Bronchial epithelial cell (primary cell): ENCODE measurements at places on chromosomes 13 and 19. TPM values are rescaled to one million over a fixed set of nuclear protein-coding genes. Genes with fewer than 3 reads are reported as not detected.
A peak's percentile ranks its signal among the peaks of the same experiment; 100 is the strongest.

The NLRP7 gene
- total RNA-seq: 0.13 TPM in 1 of 2 replicates, not detected in the other

The LILRA1 gene
- total RNA-seq: not detected in 2 replicates

- no peak for DNase-seq
Observed at GRCh38 chr13:112077729-112078128, 10.8 kb downstream of the SOX1 start.

DNA sequence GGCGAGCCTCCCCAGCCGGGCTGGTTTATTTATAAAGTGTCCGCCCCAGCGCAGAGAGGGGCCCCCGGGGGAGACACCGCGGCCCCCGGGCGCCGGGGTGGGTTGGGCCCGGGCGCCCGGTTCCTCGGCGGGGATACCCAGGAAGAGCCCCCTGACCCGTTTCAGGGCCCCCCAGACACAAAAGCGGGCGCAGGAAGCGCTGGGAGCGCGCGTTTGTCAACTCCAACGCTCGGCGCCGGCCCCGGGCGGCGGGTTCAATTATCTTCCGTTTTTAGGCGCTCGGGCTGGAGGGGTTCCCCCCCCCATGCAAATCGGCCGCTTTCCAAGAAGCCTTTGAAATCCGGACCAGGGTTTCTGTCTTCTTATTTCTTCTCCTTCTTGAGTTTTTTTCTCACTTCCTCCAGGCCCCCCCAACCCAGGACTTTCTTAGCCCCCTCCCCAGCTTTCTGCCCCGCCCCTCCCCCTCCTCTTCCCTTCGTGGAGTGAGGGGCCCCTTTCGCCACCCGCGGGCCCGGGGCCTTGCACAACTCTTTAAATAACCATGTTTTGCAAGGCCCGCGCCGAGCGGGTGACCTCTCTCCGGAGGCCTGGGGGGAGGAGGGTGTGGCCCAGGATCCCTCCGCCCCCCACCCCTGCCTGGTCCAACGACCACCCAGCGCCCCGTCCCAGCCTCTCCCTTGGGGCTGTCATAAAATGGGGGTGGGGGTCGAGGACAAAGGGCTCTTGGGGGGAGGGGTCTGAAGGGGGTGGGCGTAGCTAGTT lies 935 bp downstream of the ARID3A start:
- no peak for DNase-seq

- no peak for DNase-seq
Observed at GRCh38 chr19:38412961-38413360, 10.1 kb downstream of the FAM98C start.

DNA sequence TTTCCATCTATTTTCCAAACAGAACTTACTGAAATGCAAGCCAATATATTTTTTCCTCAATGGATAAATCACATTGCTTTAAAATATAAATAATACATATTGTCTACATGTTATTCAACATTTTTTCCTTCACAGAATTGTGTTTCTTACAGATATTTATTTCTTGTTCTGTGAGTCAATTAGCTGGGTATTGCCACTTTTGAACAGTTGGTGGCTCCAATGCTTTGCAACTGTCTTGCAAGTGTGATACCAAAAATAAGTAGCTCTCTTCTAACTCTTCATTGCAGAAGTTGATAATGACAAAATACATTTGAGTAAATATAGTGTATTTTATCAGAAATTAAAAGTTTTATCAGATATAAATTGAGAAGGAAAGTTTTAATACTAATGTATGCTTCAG lies 17.1 kb upstream of the GPC5 start:
- peak; percentile 25 for DNase-seq
